HTR-8/SVneo (cell line): ENCODE measurements at places on chromosomes 3 and 15.

DNA sequence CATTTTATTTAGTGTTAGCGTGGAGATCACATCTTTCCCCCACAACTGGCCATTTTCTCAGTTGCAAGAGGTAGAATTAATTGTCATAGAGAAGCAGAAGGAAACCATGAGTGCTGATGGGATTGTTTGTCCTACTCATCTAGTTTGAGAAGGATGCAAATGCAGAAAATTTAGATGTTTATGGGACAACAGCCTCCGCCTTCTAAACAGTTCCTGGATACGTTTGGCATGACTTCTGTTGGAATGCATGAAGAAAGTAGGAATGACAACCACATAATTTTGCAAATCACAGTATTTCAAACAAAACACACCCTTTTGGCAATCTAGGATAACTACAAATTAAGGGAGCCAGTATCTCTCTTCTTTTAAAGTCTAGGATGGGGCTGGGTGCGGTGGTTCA lies 240.1 kb upstream of the SUCLG2 start:
- no peak for DNase-seq

DNA sequence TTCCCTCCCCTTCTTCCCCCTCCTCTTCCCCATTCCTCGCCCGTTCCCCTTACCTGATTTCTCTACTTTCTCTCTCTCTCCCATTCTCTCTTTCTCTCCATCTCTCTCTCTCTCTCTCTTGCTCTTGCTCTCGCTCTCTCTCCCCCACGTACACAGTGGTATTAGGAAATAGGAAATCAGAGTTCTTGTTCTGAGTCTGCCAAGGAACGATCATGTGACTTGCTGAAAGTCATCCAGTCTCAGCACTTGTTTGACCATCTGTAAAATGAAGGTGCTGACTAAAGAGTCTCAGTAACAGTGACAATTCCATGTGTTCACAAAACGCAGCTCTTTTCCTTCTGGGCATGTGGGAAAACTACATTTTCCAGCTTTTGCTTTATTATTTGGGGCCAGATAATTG lies 445.0 kb upstream of the TGFBR2 start:
- DNase-seq = no peak

DNA sequence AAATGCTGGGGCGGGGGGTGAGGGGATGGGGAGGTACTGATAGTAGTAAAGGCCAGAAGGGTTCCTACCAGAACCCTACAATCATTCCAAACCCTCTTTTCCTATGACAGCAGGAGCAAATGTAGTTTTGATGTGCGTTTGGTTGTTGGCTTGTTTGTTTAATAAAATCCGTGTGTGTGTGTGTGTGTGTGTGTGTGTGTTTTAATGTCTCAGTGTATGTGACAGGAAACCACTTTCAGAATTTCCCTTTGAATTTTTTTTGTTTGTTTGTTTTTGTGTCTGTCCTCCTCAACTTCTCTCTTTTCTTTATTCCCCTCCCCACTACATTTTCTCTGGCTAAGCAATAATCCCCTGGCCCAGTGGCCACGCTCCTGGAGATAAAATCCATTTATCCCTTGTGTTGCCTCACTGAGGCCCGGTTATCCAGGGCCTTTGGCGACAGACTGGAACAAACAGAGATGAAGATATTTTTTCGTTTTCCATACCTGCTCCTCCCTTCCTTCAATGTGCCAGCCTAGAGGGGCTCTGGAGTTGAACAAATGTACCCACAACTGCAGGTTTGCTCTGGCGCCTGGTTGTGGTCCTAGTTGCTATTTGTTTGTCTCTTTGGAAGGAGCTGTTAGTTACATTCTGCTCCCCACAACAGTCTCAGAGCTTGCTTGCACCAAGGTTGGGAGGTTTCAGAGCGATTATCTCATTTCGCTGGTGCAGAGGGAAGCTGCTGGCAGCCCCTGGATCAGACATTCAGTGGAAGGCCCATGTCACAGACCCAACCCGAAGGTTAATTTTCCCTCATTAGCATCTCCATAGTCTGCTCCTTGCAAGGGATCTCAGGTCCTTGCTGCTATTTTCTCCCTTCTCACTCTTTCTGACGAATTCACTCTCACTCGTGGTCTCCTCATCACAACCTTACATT lies 17.9 kb downstream of the NR2F2 start:
- DNase-seq = no peak

DNA sequence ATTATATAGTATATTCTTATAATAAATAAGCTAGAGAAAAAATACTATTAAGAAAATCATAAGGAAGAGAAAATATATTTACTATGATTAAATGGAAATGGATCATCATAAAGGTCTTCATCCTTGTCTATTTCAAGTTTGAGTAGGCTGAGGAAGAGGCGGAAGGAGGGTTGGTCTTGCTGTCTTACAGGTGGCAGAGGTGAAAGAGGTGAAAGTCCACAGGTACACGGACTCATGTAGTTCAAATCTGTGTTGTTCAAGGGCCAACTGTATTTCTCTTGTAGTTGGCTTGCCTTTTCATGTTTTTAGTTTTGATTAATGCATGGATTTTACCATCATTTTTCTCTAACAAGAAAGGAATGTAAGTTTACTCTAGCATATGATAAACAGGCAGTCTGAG lies 41.7 kb downstream of the PDCD6IP start:
- no peak for DNase-seq

DNA sequence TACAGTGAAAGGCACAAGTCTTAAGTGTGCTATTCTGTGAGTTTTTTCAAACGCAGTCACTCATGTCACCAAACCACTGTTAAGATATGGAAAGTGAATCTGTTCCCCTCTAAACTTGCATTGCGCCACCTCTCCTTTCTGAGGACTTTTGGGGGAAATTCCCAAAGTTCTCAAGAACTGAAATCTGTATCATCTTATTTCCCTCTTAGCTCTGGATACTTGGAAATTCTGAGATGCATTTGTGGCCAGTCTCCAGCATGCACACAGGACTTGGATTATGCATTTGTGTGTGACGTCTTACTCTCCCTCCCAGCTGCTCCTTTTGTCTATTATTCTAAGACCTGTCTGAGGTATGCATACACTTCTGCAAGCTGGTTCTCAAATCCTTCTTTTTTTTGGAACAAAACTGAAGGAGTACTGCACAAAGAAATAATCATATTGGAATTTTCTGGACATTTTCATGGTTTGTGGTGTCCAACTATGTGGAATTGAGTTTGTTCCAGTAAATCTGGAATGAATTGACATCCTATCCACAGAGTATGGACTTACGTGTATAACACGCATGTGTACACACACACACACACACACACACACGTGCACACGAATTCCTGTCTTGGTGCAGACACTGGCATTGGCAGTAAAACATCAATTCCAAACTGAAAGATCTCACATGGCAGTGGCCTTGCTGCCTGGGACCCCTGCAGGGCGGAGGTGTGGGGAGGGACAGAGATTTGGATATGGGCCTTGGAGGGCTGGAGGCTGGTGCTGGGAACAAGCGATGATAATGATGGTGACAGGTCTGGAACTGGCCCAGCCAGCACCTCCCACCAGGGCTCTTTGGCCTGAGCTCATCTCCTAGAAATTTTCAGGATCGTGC lies 8.2 kb upstream of the LCTL start:
- DNase-seq = no peak

- DNase-seq = no peak
These were observed 319.2 kb upstream of the SEMA6D start for GRCh38 chr15:47398132-47398531.

DNA sequence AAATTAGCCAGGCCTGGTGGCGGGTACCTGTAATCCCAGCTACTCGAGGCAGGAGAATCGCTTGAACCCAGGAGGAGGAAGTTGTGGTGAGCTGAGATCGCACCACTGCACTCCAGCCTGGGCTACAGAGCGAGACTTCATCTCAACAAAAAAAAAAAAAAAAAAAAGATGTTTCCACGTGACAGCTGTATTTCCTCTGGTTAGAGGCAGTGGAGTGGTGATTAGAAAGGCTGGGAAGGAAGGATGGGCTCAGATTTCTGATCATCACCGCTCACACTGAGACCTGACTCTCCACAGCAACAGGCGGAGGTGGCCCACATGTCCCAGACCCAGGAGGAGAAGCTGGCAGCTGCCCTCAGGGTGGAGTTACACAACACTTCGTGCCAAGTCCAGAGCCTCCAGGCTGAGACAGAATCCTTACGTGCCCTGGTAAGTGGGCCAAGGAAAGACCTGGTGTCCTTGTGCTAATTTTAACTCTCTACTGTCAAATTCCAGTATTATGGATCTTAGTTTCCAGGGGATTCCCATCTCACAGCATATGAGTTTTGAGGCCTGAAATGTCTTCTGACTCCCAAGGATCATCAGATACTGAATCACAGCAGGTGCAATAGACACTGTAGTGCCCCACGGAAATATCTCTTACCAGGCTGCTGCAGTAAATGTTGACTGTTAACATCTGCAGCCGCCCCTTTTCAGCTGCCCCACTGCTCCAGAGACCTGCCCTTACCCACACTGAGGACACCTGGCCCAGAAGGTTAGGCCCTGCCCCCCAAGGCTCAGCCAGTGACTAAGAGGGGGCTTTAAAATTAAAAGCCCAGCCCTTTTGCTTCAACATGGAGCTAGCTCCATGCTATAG lies 66.9 kb downstream of the BFSP2 start:
- DNase-seq = no peak

DNA sequence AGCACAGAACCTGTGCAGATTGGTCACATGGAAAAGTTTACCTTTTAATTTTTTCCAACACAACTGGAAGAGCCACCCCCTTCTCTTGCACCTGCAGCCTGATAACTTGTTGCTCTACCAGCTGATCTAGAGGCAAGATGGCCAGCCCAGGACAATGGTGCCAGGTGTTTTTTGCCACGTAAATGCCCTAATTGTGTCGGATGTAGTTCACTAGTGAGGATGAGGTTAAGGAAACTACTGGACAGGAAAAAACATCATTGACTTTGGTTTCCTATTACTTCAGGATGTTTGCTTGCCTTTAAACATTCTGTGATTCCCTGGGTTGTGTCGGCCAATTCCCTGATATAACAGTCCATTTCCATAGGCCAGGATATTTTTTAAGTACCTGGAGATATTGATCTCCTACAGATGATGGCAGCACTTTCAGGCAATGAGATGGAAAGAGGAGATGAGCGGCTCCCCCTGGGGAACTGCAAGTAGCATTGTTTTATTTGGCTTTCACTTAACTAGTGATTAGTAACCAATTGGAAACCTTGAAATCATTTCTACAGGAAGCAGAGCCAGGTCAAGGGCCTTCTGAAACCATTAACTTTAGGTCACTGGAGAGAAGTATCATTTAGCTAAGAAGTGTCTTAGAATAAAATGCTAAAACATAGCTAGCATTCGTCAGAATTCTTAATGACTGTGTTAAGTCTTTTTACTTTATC lies 72.5 kb downstream of the OSBPL10 start:
- DNase-seq = no peak

DNA sequence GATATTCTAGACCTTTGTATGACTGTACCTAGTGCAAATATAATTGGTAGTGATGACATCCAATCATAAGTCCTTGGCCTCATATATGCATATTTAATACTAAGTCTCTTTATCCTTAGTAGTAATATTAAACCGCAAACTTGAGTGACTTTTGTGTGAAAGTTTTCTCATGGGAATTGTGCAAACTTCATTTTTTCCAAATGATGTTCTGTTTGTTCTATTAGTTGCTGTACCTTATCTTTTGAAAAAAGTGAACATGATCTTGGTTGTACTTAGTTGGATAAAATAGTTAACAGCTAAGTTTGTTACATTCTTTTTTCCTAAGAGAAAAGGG lies 43.2 kb downstream of the TMEM45A start:
- no peak for DNase-seq

- no peak for DNase-seq
These were observed 266.2 kb upstream of the ROPN1 start for GRCh38 chr3:124258057-124258500.

DNA sequence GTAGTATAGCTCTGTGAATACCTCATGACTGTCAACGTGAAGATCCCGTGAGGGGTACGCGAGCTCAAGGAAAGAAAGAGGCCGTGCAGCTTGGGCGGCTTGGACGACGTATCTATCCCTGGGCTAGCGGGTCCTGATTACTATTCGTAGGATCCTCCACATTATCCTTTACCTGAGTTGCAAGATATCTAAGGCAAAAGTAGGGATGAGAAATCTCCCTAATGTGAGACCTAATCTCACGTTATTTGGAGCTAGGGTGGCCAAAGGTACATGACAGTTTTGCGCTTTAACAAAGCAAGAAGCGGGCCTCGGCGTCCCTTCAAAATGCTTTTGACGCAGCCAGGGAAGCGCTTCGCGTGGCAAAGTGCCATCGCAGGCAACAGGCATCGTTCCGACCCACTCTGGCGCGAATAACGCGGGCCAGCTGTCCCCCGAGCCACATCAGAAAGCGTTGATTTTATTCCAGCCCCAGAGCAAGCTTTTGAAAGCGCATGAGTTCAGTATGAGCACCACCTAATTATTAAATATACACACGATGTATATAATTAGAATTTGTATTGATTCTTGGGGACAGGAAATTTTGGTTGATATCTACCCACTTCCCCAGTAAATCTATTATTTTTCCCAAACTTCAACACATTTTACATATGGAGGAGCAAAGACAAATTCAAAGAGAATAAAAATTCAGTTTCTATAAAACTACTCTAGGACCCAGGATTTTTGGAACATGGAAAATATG lies 2.5 kb upstream of the EOMES start:
- no peak for DNase-seq

- DNase-seq = no peak
These were observed 12.6 kb downstream of the CEP152 start for GRCh38 chr15:48798319-48798718.

GRCh38 chr3:27486336-27486735 lies 2.2 kb upstream of the SLC4A7 start:
- DNase-seq = no peak

DNA sequence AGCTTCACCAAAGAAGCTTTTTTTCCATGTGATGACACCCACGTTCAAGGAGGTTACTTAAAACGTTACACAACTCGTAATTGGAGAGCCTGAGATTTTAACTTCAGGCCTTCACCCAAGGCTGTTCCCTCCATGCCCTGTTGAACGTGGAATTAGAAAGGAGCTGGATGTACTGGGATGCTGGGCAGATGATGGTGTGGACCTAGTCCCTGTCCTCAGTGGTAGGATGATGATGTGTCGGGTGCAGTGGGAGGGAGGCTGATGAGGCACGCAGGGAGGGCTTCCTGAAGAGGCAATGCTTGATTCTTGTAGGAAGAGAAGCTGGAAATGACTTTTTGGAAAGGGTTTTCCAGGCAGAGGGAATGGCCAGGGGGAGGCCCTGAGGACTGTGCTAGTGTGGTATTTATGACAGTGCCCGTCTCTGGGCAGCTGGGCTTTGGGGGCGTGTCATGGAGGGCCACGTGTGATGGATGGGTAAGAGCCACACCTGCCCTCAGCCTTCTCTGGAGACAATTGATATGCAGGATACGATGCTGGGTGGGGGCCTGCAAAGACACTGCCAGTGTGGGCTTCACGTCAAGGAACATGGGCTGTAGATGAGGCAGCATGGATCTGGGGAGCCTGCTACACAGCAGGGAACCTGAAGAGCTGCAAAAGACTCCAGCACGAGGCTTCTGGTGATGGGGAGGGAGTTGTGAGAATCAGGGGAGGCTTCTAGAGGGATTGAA lies 15.3 kb downstream of the SYNM start:
- no peak for DNase-seq
